Ovary (tissue), 10 donors: ENCODE measurements at places on chromosomes 2 and 18. TPM values are rescaled to one million over a fixed set of nuclear protein-coding genes. Genes with fewer than 3 reads are reported as not detected.

The PRSS56 gene
- total RNA-seq: not detected

The RPRM gene
- total RNA-seq: 17.3 TPM

The G6PC2 gene
- total RNA-seq: 0.57 TPM

The GPR155 gene
- 3.8 TPM for total RNA-seq

The TMEM87B gene
- 11.0 TPM for total RNA-seq

The DPY30 gene
- total RNA-seq: 49.4 TPM

The ALPG gene
- not detected for total RNA-seq

The SLC23A3 gene
- 0.84 TPM for total RNA-seq

The ZNF892 gene
- 6.5 TPM for total RNA-seq

The TRIM43 gene
- not detected for total RNA-seq

The IL36G gene
- total RNA-seq: not detected

The LYG2 gene
- not detected for total RNA-seq

The NTSR2 gene
- 1.1 TPM for total RNA-seq

The EFEMP1 gene
- 350 TPM for total RNA-seq

The FTCDNL1 gene
- total RNA-seq: 2.1 TPM
